Stomach (tissue), 19 donors: ENCODE measurements at places on chromosomes 7 and 10. TPM values are rescaled to one million over a fixed set of nuclear protein-coding genes. Genes with fewer than 3 reads are reported as not detected.

CHAT gene
- total RNA-seq = not detected

OR9A2 gene
- not detected for total RNA-seq

FGFBP3 gene
- 1.5 TPM for total RNA-seq

PILRA gene
- total RNA-seq = 10.0 TPM

BEND7 gene
- 22.3 TPM for total RNA-seq

ZNF735 gene
- not detected for total RNA-seq

SH2D4B gene
- total RNA-seq = not detected

NAPEPLD gene
- total RNA-seq = 40.2 TPM

GBX1 gene
- not detected for total RNA-seq

RASSF4 gene
- 15.4 TPM for total RNA-seq

PAX4 gene
- total RNA-seq = not detected

SLC35G1 gene
- total RNA-seq = 5.0 TPM

ADARB2 gene
- 1.3 TPM for total RNA-seq

NRP1 gene
- total RNA-seq = 94.7 TPM

C1QL3 gene
- total RNA-seq = 0.73 TPM

METTL27 gene
- total RNA-seq = 0.87 TPM

TCAF2 gene
- total RNA-seq = not detected

HTR5A gene
- not detected for total RNA-seq

ACSL5 gene
- 14.3 TPM for total RNA-seq

SEMA3A gene
- 4.7 TPM for total RNA-seq

OR2A7 gene
- total RNA-seq = 68.8 TPM

C10orf67 gene
- total RNA-seq = 0.18 TPM

C10orf95 gene
- 8.0 TPM for total RNA-seq

GRID1 gene
- 1.0 TPM for total RNA-seq
